Kidney glomerular epithelial cell (primary cell): ENCODE measurements at places on chromosomes 7 and 10.

GRCh38 chr10:125661431-125661940, 21.5 kb downstream of the TEX36 start:
- no peak for DNase-seq

DNA sequence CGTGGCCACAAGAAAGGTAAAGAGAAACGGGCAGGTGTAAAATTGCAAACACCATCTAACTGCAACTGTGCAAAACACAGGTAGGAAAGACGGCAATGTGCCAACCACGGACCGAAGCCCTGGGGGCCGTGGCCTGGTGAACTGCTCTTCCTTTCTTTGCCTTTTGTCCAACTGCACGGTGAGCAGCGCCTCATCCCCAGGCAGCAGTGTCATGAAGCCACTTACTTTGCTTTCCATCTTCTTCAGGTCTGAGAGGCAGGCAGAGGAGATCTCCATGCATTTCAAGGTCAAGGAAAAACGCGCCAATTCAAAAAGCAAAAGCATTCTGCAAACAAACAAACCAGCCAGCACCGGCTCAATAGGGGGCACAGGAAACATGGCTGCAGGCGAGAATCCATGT, 12.9 kb downstream of the CFAP46 start:
- no peak for DNase-seq

- no peak for DNase-seq
These were observed 71.9 kb downstream of the PLXDC2 start for GRCh38 chr10:19888061-19888660.

DNA sequence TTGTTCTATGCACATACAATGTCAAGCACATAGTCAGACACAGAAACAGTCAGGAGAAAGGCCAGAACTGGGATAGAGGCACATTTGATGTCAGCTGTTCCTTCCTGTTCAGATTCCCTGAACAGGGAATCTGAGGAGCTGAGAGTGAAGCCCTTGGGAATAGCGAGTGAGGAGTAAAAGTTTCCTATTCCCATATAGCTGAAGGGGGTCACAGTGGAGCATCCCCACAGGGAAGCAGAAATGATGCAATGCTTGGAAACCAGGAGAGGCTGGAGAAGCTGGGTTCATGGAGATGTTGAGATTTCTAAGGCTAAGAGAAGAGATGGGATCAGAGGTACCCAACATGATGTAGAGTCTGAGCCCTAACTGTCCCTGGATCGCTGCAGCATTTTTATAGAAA, 11.3 kb upstream of the PRXL2A start:
- DNase-seq, result no peak

GRCh38 chr10:116741391-116742351, 695 bp downstream of the HSPA12A start:
- no peak for DNase-seq

- DNase-seq, result no peak
These were observed 98.0 kb upstream of the GLCCI1 start for GRCh38 chr7:7870555-7870954.
